Gastroesophageal sphincter (tissue), 4 donors: ENCODE measurements at places on chromosomes 13 and 19.
A peak's percentile ranks its signal among the peaks of the same experiment; 100 is the strongest.

DNA sequence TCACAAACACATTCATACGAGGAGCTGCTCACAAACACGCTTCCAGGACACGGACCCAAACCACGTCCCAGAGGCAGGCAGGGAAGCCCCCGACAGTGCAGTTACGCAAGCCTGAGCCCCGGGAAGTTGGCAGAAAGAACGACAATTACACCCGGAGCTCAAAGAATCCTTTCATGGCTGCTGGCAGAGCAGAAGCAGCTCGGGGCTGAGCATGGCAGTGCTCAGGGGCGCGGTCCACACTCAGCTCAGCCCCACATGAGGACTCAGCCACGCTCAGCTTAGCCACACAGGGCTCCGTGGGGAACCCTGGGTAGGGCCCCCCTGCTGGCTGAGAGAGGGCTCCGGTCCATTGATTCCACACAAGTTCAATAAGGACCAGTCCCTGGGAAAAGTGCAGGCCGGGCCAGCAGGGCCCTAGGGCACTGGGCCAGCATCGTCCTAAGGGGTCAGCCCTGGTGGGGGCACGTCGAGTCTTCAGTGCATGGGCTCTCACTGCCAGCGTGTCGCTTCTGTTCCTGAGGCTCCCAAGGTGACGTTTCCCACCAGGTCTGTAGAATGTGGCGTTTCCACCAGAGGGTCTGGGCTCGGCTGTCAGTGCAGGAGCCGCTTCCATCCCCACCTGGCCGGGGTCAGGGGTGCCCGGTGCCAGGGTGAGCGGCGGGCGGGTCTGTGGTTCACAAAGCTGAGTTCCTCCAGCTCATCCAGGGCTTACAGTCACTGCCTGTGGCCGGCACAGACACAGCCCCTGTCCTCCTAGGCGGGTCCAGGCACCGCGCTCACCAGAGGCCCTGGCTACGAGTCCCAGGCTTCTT lies 23.1 kb downstream of the GAS6 start:
- no peak for ATAC-seq

DNA sequence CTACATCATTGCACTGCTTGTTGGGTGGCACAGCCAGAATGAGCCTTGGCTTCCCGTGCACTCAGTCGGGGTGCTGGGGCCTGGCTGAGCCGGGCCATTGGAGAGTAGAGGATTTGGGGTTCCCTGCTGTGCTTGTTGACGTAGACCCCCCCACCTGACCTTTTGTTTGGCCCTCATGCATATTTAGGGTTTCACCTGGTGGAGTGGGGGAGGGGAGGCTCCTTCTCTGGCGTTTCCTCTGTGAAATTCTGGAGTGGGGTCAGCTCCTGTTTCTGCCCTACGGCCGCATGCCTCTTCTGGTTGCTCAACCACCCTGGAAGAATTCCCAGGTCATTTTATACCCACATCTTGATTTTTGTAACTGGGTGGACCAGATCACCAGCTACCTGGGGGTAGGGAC lies 82.8 kb downstream of the SIPA1L3 start:
- no peak for ATAC-seq

- no peak for ATAC-seq
These were observed 397.8 kb upstream of the ZNF507 start for GRCh38 chr19:31947436-31948115.

DNA sequence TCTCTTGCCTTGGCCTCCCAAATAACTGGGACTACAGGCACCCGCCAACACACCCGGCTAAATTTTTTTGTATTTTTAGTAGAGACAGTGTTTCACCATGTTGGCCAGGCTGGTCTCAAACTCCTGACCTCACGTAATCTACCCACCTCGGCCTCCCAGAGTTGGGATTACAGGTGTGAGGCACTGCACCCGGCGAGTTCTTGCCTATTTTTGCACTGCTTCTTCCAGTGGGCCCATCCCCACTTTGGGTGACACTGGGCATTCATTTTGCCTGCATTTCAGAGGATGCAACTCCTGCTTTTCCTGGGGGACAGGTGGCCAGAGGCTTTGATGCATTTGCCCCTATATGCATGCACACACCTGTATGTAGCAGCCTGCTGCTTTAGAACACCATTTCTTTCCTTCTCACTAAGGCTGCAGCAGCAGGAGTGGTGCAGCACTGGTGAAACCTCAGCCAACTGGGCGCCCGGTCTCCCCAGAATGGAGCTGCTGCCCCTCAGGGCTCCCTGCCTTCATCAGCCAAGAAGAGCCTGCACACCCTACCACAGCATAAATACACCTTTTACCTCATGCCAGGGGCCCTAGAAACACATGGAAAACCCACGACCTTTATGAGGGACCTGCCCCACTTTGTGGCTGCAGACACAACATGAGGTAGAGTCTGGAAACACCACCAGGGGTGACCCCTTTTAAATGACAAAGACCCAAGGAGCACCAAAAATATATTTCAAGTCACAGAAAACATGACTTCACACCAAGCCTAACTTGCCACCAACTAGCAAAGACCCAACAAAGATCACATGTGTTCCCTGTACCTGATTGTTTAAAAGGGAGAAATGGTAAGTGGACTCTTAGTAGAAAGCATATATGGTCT lies 36.8 kb upstream of the POP4 start:
- no peak for ATAC-seq

- peak; percentile 52 for ATAC-seq
These were observed 484 bp downstream of the IL11 start for GRCh38 chr19:55369653-55370304.

DNA sequence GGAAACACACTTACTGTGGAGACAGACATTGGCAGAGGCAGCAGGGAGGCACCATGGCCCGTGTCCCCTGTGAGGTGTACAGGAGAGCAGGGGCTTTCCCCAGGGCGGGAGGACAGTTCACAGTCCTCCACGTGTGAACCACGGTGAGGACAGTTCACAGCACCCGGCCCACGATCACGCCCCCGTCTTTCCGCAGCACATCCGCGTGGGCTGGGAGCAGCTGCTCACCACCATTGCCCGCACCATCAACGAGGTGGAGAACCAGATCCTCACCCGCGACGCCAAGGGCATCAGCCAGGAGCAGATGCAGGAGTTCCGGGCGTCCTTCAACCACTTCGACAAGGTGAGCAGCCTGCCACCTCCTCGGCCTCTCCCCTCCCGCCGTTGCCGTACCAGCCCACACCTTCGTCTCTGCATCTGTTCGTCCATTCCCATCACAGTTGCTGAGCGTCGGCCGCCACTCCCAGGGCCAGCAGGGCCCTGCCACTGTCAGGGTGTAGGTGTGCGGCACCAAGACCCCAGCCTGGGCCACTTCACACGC lies 17.4 kb downstream of the CAPN12 start:
- ATAC-seq = no peak

DNA sequence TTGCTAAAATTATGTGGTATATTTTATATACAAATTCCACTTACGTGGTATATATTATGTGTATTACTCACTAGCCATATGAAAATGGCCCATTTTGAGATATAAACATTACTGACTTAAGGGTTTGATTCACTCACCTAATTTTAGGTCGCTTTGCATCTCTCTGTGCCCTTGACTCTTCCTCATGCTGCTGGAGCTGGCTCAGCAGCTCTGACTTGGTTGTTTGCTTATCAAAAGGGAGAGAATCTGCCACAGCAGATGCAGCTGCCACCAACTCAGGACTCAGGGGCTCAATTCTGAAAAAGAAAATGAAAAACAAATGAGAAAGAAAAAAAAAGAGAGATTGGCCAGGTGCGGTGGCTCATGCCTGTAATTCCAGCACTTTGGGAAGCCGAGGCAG lies 12.2 kb downstream of the MRPS31 start:
- no peak for ATAC-seq

DNA sequence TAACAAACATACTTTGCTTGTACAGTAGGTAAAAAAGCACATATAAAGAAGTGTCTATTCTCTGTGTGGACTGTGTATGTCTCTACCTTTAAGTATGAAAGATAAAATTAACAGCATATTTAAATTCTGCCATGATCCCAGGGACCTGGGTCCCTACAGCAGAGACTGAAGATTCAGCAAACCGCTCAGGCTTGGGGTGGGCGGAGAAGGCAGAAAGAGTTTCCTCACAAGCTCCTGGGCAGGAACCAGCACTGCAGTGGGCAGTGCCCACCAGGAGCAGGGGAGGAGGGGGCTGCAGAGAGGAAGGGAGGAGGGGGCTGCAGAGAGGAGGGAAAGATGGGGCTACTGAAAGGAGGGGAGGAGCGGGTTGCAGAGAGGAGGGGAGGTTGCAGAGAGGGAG lies 44.6 kb upstream of the GRTP1 start:
- ATAC-seq = no peak

DNA sequence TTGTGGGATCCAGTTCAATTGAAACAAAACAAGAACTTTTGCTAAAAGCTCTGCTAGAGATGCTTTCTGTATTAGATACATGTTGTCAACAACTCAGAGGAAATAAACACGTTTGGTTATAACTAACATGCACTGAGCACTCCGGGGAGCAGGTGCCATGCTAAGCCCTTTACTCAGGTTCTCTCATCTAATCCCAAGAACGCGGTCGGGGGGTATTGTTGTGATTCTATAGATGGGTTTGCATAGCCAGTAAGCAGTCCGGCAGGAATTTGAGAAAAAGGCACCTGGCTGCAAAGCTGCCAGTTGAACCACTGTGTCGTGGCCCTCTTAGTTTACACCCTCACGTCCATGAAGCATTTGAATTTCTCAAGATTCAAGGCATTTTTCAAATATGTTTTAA lies 24.3 kb upstream of the SPACA7 start:
- ATAC-seq = no peak
